Right hindlimb (tissue), 1 donor: ENCODE measurements at places on chromosomes 11 and 22.

- DNase-seq, result peak; percentile 26
Observed at GRCh38 chr11:101738452-101738851, 154.6 kb upstream of the TRPC6 start.

- no peak for DNase-seq
Observed at GRCh38 chr22:44071781-44072326, 47.8 kb downstream of the PARVB start.

- no peak for DNase-seq
Observed at GRCh38 chr22:47174096-47174495, 411.6 kb downstream of the TBC1D22A start.

GRCh38 chr11:43582863-43583462 is 97.6 kb upstream of the HSD17B12 start:
- no peak for DNase-seq

DNA sequence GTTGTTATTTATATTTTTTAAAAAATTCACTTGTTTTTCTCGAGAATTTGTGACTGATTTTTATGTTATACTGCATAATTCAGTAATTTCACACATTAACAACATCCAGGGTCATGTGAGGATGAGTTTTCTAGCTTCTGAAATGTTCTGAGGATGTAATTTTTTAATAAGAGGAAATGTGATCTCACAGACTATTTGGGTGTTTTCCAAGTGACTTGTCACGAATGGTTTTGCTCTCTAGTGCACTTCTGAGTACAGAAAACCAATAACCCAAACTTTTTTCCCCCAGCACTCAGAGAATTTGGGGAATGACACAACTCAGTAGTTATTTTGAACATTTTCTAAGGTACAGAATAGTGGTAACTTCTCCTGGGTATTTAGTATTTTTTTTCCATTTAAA is 821.1 kb upstream of the ARHGAP42 start:
- DNase-seq, result no peak

DNA sequence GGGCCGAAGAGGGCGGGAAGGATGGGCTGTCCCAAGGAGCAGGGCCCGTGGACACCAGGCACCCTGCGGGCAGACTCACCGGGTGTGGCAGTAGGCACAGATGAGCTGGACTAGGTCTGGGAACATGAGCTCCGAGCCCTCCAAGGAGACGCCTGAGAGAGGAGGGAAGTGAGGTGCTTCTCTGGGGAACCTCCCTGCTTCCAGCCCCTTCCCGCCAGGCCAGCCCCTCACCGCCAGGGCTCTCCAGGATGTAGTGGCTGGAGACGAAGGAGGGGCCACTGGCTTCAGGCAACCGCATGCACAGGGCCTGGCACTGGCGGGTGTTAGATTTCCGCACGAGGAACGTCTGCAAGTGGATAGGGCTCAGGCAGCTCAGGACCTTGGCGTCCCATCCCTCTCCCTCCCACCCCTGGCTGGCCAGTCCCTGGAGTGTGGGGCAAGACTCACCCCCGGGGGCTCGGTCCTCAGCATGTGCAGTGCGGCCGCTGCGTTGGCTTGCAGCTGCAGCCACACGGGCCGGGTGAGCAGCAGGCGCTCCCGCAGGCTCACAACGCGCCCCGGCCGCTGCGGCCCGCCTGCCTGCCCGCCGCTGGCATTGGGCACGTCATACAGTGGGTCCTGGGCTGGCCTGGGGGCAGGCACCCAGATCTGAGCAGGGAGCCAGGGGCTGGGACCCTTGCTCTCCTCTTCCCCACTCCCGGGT is 552 bp downstream of the RIN1 start:
- DNase-seq, result peak; percentile 70

GRCh38 chr11:60831501-60832079 is 10.3 kb upstream of the CCDC86 start:
- no peak for DNase-seq

DNA sequence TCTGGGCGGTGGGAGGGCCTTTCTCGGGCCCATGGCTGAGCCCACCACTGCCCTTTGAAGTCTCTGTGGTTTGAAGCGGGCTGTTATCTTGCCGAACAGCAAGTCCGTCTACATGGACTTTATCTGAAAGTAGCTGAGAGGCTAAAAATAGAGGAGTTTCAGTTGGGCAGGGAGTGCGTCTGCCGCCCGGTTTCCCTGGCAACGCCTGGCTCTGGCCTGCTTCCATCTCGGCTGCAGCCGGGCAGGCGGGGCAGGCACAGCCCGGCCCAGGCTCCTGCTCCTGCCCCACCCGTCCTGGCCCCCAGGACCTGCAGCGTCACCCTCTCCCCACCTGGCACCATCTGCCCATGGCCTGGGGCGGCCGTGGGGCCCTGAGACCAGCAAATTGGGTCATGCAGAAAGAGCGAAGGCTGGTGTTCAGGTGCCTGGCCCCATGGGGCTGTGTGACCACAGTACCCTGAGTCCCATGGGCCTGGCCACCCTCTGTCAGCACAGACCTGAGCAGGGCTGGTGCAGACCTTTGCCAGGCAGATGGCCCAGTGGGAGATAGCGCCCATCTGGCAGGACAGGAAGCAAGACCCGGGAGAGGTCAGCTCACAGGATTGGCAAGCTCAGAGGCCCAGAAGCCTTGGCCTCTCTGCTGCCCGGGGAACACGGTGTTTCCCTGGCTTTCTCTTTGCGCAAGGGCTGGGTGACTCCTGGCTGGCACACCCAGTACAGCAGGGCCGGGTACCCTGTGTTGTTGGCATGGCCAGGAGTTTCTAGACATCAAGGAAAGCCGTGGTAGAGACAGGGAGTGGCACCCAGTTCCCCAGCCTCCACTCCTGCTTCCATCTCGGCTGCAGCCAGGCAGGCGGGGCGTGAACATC is 79.1 kb upstream of the KCNQ1OT1 start:
- peak; percentile 89 for DNase-seq

- DNase-seq, result peak; percentile 27
Observed at GRCh38 chr22:33209930-33210784, 152.0 kb upstream of the SYN3 start.

DNA sequence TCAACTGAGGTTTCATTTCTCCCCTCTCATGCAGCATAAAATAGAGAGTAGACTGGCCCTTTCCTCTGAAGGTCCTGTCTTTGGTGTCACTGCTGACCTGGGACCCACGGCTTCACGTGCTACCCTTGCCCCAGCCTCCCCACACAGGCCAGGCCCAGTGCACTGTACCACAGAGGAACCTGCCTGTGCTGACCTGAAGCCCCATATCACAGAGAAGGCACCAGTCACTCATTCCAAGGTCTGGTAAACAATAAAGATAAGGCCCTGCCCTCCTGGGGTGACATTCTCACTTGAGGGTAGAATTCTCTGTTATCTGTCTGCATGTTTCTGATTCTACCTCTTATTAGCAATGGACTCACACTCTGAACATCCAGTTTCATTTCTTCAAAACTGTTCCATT is 51.3 kb downstream of the RPL27A start:
- no peak for DNase-seq
